ENCODE measurements at places on chromosomes 13 and 19.
A peak's percentile ranks its signal among the peaks of the same experiment; 100 is the strongest.

- DNase-seq, result peak; percentile 30
These were observed 5.0 kb downstream of the PPP1R37 start for GRCh38 chr19:45097776-45098520.

- no peak for DNase-seq
These were observed 17.8 kb upstream of the EMC10 start for GRCh38 chr19:50458396-50459066.

DNA sequence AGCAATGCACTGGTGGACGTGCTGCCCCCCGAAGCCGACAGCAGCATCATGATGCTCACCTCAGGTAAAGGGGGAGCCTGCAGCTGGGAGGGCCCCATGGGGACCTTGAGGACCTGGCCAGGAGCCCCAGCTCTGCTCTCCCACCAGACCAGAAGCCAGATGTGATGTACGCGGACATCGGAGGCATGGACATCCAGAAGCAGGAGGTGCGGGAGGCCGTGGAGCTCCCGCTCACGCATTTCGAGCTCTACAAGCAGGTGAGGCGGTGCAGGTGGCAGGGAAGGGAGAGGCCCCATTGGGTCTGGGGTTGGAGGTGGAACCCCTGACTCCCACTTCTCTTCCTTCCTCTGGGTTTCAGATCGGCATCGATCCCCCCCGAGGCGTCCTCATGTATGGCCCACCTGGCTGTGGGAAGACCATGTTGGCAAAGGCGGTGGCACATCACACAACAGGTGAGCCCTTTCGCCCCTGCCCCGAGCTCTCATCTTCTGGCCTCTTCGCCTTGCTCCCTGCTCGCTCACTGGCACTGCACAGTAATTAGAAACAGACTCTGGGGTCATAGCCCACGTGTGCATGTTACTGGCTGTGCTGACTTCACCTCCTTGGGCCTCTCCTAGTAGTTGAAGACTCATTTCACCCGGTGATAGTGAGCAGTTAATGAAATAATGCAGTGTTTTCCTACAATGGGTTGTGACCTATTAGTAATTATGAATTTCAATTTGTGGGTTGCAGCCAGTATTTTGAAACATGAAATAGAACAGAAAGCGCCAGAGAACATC lies 3.6 kb downstream of the PSMC4 start:
- no peak for DNase-seq

DNA sequence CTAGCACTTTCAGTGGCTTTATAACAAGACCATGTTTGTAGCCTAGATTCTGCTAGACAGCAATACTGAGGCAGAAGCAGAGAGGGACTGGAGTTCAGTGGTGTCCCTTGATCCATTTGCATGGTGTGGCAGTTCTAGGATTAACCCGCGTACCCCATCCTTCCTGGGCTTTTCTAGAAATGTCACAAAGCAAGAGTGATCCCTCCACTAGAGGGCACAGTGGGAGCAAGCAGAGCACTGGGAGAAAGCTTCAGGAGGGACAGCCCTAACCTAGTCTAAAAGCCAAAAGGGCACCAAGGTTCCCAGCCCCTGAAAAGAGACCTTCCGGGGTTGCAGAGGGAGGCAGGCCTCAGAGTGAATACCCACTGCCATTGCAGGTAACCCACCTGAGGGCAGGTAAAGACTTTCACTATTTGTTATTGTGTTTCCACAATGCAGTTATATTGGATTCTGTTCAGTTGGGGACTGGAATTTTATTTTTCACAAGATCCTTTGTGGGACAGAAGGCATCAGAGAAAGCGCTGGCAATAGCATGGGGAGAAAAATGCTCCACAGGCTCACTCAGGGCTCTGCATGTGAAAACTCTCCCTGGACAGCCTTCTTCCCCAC lies 170.6 kb downstream of the FLT1 start:
- peak; percentile 86 for DNase-seq

DNA sequence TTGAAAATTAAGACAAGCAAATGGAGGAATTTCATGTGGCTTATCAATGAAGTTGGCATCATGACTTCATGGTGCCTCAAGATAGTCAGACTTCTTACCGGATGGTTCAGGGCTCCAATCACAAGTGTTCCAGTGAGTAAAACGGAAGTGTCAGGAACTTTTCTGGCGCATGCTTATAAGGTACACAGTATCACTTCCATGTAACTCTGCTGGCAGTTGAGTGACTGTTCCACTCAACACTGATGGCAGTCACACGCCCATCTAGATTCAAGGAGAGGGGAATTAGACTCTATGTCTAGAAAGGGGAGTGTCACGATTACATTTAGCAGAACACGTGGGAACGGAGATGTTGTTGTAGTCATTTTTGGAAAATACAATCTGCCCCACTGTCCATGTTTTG lies 114.3 kb downstream of the KCTD15 start:
- DNase-seq, result no peak

- DNase-seq, result peak; percentile 28
These were observed 1.4 kb downstream of the PLPP2 start for GRCh38 chr19:289651-290371.

- DNase-seq, result no peak
These were observed 1.8 kb upstream of the KCTD15 start for GRCh38 chr19:33794683-33795369.

DNA sequence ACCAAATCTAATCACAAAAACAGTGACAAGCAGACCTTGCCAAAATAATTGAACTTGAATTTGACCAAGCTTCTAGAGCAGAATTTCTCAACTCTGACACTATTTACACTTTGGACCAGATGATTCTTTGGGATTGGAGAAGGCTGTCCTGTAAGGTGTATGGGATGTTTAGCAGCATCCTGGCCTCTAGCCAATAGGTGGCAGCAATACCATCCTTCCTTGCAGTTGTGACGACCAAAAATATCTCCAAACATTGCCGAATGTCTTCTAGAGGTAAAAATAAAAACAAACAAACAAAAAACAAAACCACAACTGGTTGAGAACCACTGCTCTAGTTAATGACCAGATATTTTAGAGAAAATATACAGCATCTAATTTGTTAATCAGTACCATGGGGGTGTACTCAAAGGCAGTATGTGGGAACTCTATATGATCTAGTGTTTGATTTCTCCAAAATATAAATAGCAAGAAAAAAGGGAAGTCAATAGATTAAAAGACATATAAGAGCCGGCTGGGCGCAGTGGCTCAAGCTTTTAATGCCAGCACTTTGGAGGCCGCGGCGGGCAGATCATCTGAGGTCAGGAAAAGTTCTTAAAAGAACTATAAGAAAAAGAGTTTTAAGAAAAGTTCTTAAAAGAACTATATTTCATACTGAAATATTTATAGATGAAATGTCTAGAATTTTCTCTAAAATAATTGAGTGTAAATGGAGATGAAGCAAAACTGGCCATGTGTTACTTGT lies 60.9 kb upstream of the ZNF527 start:
- peak; percentile 24 for DNase-seq

DNA sequence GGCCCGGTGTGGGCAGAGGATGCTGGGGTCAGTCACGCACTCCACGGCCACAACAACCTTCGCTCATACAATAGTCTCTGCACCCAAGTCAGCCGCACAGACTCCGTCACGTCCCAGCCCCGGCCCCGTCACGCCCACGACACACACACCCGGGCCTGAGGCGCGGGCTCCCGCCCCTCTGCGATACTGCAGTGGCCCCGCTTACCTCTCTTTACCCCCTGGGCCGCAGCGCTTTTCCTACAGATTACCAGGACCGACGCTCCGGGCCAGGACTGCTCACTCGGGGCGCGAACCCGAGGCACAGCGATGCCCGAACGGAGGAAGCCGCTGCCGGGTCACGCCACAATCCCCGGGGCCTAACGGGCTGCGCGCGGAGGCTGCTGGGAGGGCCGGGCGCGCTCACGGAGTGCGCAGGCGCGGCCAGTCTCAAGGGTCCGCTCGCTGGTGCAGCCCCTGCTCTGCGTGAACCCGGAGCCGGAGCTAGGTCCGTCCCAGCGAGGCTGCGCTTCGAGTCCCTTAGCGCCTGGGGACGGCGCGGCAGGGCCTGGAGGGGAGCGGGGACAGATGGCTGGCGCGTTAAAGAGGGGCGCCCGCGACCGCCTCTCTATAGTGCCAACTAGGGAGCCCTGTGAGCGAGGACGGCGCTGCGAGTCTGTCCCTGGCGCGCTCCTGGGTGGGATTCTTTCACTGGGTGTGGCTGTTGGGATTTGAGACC lies at the start of gene ZFP82:
Gene ZFP82, minus strand, starts transcription at position 358 of the 715 bp plus-strand sequence. CDS start 8,855 bp downstream, outside the sequence.
- peak; percentile 82 for DNase-seq

GRCh38 chr19:11252665-11253355 lies 9.5 kb downstream of the DOCK6 start:
- no peak for DNase-seq

GRCh38 chr13:27965740-27966640 lies 3.1 kb downstream of the CDX2 start:
- DNase-seq, result no peak

- DNase-seq, result no peak
These were observed 732 bp upstream of the MAP1S start for GRCh38 chr19:17718550-17718946.

DNA sequence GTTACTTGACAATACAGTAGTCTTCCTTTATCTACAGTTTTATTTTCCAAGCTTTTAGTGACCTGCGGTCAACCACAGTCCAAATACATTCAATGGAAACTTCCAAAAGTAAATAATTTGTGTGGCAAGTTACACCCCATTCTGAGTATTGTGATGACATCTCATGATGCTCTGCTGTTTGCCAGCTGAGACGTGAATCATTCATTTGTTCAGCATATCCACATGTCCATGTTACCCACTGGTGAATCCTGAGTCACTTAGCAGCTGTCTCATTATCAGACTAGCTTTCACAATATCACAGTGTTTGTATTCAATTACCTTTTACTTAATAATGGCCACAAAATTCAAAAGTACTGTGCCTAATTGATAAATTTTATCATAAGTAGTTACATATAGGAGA lies 179.8 kb downstream of the PRR20E start:
- DNase-seq, result no peak

DNA sequence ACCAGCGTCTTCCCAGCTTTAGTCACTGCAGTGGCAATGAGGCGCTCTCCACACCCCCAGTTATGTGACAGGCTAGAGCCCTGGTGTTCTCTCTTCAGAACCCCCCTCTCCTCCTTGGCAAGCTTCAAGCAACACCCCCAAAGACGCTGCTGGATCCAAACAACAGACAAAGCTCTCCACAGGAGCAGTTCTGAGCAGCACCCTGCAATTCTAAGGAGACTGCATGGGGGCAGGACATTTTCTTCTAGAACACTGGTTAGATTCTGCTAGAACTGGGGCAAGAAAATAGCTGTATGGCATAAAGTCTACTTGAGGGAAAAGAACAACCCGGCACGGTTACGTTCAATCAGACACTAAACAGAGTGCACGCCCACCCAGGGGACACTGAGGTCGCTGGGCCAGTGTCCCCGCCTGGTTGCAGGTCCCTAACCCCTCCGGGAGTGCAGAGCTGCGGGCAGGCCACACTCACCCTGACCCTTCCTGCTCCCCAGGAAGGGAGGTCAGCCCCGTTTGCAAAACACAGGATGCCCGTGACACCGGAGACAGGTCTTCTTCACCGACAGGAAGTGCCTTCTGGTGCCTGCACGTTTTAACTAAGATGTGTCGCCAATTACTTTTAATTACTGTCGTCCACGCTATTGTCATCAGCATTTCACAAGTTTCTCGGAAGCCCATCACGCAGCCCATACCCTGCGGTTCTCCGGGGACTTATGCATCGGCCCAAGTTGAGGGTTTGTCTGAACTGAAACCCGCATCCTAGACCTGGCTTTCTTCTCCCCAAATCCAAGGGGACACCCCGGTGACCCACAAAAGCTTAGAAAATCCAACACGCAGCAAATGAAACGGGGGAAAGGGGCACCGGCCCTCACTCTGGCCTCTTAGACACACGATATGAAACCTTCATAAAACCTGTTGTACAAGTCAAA lies 943 bp downstream of the GJB6 start:
- no peak for DNase-seq

DNA sequence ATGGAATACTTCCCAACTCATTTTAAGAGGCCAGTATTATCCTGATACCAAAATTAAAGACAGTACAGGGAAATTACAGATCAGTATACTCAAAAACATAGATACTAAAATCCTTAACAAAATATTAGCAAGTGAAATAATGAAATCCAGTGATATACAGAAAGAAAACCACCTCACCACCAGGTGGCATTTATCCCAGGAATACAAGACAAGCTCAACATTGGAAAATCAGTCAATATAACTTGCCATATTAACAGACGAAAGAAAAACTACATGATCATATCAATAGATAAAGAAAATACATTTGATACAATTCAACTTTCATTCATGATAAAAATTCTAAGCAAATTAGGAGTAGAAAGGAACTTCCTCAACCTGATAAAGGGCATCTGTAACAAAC lies 6.7 kb upstream of the GNA15 start:
- peak; percentile 71 for DNase-seq

GRCh38 chr19:55115446-55116065 lies 1.9 kb downstream of the PPP1R12C start:
- DNase-seq, result peak; percentile 70

DNA sequence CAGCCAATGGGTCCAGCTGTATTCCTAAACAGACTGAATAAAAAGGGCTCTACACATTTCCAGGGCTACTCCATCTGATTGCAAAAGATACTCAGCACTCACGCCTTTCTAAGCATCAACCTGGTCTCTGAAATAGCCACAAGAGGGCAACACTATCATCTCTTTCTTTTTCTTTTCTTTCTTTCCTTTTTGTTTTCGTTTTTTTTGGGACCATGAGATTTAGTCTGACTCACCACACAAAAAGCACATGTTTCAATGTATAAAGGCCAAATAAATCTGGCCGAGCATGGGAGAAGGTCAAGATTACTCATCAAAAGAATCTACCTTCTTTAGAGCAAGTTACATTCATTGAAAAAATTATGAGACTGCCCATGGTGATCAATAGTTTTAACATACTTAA lies 805.6 kb upstream of the ARGLU1 start:
- peak; percentile 15 for DNase-seq

- no peak for DNase-seq
These were observed 652.2 kb downstream of the UQCRFS1 start for GRCh38 chr19:28560786-28561185.

- DNase-seq, result no peak
These were observed 33.2 kb downstream of the KDM4B start for GRCh38 chr19:5002143-5002542.

- DNase-seq, result no peak
These were observed 368.5 kb upstream of the ZNF507 start for GRCh38 chr19:31976775-31977536.

Measured in hematopoietic multipotent progenitor cell treated with erythropoietin and hydrocortisone succinate and interleukin-3 and kit ligand, for 6 days (in vitro differentiated cells).